ENCODE measurements at places on chromosomes 1 and 21. TPM values are rescaled to one million over a fixed set of nuclear protein-coding genes. Genes with fewer than 3 reads are reported as not detected.

ACBD6 gene
- 53.9 TPM for polyA plus RNA-seq

NUP210L gene
- polyA plus RNA-seq = 0.03 TPM

TMEM54 gene
- polyA plus RNA-seq = 27.7 TPM

CR2 gene
- polyA plus RNA-seq = 0.27 TPM

DNA sequence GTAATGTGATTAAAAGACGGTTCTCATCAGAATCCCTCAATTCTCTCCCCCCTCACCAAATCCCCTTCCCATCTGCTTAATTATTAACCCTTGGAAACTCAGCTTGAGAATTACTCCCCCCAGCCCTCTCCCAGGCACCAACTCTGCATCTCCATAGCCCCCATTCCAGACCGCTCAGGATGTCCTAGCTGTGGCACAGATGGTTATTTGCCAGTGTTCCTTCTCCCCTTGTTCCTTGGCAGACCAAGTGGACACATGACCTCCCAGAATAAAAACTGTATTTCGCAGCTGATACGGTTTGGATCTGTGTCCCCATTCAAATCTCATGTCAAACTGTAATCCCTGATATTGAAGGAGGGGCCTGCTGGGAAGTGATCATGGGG lies 14.6 kb downstream of the HENMT1 start:
- no peak for DNase-seq

DNA sequence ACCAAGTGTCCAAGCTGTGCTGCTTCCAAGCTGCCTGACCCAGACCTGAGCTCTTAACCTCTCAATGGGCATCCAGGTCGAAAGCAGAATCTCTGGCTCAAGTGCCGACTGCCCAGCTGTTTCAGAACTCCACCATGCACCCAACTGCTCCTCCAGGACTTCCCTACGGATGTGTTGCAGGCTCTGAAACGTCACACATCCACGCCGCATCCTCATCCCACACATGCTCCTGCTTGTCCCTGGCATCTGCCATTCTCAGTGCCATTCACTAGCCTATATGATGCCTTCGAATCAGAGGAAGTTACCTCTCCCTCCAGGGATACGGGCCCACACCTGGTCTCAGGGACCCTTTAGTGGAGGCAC lies 11.2 kb downstream of the PDZK1IP1 start:
- no peak for DNase-seq

DNA sequence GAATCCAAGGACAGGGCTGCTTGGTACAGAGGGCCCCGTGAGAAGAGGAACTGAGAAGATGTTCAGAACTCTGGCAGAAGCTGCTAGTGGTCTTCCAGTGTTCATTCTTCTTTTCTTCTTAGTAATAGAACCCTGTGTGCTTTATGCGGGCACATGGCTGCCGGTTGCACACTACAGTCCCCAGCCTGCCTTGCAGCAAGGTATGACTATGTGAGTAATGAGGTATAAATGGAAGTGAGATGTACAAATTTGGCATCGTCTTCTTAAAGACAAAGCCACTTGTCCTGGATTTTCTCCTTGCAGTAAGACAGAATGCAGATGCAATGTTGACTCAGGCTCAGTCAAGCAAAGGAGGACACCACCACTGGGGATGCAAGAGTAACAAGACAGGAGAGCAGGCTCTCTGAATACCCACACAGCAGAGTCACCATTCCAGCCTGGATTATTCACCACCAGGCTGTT lies 15.0 kb upstream of the ATP1B1 start:
- no peak for DNase-seq

DNA sequence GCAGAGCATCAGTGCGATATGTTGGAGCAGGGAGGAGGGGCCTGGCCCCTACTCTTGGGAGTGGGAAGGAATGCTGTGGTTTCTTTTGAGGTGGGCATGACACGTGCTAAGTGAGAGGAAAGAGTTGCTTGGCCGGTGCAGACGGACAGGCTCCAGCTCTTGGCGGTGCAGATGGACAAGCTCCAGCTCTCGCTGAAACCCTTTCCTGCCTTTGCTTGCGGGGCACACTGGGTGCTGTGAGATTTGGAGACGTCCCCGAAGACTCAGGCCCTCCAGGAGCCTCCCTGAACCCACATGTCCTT lies 15.9 kb downstream of the PDXK start:
- no peak for DNase-seq

GRCh38 chr1:171645553-171646248 lies 6.8 kb downstream of the MYOC start:
- DNase-seq = no peak

DNA sequence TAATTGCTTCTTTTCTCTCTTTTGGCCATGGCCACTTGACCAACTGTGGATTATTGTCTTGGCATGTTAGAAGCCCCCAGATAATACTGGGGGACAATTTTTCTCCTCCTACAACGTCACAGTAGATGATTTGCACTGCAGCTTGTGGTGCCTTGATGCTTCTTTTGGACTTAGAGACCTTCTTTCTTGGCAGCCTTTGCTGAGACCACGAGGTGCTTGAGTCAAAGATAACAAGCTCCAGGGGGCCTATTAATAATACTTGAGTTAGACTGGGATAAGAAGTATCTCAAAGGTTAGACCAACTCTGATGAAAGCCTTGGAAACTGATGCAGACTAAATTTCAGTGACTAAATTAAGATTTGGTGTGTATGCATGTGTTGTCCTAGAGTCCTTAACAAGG lies 3.2 kb downstream of the PPP1R12B start:
- DNase-seq = no peak

DNA sequence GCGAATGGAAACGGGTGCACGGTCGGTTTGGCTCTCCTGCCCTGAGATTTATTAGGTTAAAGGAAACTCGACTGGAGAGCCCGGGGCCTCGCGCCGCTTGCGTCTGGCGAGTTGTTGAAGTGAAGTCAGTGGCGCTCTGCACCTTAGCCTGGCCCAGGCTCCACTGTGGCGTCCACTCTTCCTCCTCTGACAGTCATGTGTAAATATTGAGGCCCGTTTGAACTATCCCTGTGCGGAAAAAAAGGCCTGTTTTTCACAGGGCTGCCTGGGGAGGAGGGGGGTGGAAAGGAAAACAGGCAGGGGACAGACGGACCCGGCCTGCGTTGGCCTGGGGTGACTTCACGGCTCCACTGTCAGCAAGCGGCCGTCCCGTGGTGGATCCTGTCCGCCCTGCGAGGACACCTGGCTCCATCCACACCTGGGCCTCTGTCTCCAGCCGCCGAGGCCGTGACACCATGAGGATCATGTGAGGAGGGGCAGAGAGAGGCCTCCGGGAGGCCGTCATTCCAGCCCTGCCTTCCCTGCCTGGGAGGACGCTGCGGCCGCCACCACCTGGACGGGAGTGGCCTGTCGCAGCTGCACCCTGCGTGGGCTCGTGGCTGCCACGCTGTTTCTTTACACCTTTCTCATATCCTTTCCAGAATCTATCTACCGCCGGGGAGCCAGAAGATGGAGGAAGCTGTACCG lies 59.8 kb downstream of the FAAP20 start:
- DNase-seq = peak; percentile 71

GRCh38 chr1:87279966-87280535 lies 48.6 kb upstream of the LMO4 start:
- no peak for DNase-seq

DNA sequence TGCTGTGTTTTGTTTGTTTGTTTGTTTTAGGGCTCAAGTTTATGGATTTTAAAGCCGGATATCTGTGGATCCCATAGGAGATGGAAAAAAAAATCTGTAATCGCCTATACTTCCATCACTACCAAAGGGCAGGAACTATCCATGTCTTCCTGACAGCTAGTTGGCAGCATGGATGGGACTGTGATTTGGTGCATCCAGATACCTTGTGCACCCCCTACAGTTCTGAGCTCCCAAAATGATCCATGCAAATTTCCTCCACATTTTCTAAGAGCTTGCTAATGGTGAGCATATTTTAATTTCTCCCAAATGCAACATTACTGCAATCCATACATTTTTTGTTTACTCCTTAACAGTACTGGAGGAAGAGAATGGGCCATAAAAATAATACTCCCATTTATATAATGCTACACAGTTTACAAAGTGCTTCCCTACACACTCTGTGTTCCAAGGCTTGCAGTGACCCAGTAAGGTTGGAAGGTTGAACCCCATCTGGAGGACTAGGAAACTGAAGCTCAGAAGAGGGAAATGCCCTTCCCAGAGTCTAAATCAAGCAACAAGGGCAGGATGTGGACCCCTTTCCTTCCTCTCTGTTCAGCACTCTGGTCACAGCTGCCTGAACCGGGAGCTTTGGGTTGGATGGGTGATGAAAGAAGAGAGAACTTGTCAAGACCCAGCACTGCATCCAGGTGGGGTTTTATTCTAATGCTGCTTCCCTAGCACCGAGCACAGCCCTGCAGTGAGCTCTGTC lies 48.0 kb downstream of the CAPN8 start:
- DNase-seq = no peak
